Stimulated activated CD4-positive, alpha-beta T cell treated with anti-CD3 and anti-CD28 coated beads, TNF-alpha, amount 100 ng/mL, for 48 hours (primary cell): ENCODE measurements at places on chromosomes 1 and 21.
A peak's percentile ranks its signal among the peaks of the same experiment; 100 is the strongest.

DNA sequence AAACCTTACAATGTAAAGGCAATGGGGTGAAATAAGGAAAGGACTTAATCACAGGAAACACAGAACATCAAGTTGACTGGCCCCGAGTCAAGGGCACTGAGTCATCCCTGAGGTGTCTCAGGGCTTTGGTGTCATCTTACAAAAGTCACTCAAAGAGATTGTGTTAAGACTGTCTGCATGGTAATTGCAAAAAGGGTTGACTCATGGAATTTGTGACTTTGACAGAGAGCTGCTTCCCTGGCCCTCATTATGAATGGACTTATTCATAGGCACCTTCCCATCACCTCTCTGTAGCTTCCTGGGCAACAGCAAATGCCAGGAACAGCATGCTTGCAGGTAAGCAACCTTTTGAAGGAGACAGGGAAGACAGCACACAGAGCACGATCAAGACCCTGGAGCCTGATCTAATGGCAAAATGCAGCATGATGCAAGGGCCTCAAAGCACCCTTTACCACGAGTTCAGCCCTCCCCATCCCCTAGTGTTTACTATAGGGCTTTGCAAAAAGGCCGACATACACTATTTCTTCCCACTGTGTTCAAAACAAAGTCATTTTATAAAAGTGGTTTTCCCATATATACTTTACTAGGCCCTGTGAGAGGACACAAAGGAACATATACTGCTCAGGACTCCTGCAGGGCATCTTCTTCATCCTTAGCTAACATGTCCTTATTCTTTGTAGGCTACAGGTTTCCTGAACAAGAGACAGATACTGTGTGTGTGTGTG is 17.1 kb downstream of the ZP4 start:
- peak; percentile 2 for DNase-seq

DNA sequence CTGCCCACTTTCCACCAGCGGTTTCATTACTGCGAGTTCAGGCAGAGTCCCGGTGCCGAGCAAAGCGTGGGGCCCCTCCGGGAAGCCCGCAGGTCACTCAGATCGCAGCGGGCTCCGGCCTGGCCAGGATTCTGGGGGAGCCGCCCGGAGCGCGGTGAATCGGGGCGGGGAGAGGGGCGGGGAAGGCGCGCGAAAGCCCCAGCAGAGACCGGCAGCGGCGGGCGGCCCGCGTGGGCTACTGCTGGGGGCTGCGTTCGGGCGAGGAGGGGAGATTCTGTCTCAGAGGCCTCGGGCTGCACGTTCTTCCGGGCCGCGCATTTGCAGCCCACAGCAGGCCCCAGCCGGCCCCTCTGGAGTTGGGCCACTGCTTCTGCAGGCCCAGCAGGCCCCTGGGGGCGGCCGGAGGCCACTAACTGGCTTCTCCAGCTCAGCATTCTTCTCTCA is 64.7 kb downstream of the SCCPDH start:
- DNase-seq: no peak

DNA sequence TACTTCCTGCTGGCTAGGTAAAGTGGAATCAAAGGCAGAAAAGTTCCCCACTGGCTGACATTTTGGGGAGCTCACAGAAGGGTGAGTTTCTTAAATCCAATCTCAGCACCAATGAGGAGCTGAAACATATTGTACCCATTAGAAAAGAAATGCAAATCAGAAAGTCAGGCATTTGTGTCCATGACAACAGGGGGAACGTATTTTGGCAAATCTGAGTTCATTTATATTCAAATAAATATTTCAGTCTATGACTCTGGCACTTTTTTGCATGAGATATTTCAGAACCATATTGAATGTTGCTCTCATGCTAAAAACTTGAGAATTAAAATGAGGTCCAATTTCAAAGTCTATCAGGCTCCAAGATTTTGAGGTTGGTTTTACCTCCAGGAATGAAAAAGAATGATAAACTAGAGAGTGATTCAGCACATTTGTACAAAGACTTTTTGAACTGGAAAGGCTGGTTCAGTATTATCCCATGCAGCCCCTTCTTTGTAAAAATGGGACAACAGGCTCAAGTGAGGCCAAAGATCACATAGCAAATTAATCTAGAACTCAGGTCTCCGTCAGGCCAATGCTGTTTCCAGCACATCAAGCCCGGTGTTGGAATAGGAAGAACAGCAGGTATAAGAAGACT is 202.2 kb downstream of the RRAGC start:
- no peak for DNase-seq

- no peak for DNase-seq
These were observed 166.1 kb downstream of the PLA2G4A start for GRCh38 chr1:186994897-186995296.

- no peak for DNase-seq
These were observed 492.9 kb upstream of the ADGRL2 start for GRCh38 chr1:81307786-81308185.

GRCh38 chr21:41966872-41967621 is 13.2 kb upstream of the C2CD2 start:
- DNase-seq: no peak

DNA sequence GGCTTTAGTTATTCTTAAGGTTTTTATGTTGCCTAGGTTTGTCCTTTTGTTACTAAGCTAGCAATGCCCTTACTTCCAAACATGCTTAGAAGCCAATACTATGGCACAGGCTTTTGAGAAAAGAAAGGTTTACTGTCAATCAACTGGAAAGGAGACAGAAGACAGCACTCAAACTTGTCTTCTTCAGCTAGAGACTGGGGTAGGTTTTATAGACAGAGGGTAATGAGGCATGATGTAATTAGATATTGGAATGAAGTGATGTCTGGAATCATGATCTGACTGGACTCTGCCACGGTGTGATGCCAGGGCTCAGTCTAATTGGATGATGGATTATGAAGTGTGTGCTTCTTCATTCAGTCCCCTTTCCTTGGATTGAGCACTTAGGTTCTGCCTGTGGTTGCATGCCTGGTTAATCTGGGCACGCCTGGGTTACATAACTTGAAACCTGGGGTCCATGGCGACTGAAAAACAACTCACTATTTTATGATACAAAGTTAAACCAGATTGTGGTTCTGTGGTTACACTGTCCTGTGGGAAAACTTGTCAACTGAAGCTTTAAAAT is 625.8 kb downstream of the BRINP3 start:
- no peak for DNase-seq

- DNase-seq: no peak
These were observed 6.7 kb downstream of the EPS8L3 start for GRCh38 chr1:109756848-109757521.

- no peak for DNase-seq
These were observed 1.3 kb downstream of the USF1 start for GRCh38 chr1:161044535-161044907.
